Hindlimb muscle (tissue), 1 donor: ENCODE measurements at places on chromosomes 6 and 20. TPM values are rescaled to one million over a fixed set of nuclear protein-coding genes. Genes with fewer than 3 reads are reported as not detected.

PLAGL2 gene
- polyA plus RNA-seq, result 11.5 TPM

- DNase-seq, result no peak
Observed at GRCh38 chr20:33837096-33837830, 26.1 kb downstream of the CHMP4B start.

PMEPA1 gene
- polyA plus RNA-seq, result 31.7 TPM

EEF1A2 gene
- 1,012 TPM for polyA plus RNA-seq

HTR1B gene
- not detected for polyA plus RNA-seq

DNA sequence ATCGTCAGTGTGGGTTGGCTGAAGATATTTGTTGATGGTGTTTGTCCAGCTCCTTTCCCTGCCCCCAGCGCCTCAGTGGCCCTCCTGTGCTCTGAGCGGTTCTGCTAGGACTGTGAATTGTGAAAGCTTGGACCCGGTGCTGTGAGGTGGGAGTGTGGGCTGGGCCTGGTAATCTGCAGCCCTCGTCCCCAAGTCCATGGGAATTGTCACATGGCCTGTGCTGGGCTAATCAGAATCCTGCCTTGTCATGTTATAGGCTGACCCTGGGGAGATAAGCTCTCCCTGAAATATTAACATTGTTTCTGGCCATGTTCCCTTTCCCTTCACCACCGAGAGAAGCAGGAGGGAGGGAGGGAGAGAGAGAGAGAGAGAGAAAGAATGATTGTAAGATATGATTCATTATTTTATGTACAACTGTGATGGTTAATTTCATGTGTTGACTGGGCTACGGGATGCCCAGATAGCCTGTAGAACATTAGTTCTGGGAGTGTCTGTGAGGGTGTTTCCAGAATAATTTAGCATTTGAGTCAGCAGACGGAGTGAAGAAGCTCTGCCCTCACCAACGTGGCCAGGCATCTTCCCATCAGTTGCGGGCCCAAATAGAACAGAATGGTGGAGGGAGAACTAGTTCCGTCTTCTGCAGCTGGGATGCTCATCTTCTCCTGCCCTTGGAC is 62.4 kb downstream of the TFAP2C start:
- DNase-seq, result no peak

- no peak for DNase-seq
Observed at GRCh38 chr20:16135630-16136029, 437.6 kb downstream of the KIF16B start.

DNA sequence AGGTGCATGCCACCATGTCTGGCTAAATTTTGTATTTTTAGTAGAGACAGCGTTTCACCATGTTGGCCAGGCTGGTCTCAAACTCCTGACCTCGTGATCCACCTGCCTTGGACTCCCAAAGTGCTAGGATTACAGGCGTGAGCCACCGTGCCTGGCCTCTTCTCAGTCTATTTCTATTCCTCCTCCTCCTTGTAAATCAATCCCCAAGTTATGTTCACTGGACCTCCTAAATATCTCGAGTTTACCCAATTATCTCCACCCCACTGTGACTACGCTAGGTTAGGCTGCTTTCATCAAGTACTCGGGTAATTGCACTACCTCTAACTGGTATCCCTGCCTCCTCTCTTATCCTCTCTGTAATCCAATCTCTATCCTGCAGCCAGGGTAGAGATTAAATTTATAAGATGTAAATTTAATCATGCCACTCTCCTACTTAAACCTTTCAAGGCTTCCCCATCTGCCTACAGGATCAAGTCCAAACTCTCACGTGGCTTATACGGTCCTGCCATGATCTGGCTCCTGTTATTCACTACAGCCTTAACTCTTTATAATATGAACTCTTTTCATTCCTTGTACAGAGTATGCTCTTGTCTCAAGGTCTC is 837 bp upstream of the MAD2L1BP start:
- DNase-seq, result no peak

- no peak for DNase-seq
Observed at GRCh38 chr20:20369250-20370093, 1.6 kb downstream of the INSM1 start.

CGA gene
- polyA plus RNA-seq, result 0.54 TPM

C20orf144 gene
- polyA plus RNA-seq, result 0.12 TPM

SLC22A7 gene
- polyA plus RNA-seq, result not detected

- DNase-seq, result no peak
Observed at GRCh38 chr20:51190783-51191180, 167.9 kb upstream of the KCNG1 start.

DNA sequence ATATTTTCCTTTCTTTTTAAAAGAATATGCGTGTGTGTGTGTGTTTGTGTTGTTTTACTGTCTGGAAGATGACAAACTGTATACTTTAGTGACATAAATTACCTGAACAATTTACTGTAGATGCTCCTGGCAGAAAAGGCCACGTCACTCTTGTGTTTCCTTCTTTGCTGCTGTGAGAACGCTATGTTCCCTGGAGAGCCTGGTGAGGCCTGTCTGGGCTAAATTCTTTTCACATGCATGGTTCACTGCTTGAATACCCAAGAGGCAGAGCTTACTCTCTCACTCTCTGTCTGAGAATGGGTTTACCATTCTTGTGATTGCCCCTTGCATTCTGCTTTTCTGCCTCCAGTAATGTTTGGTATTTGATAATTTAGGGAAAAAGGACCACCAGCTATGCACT is 64.3 kb downstream of the EDN1 start:
- no peak for DNase-seq

DNA sequence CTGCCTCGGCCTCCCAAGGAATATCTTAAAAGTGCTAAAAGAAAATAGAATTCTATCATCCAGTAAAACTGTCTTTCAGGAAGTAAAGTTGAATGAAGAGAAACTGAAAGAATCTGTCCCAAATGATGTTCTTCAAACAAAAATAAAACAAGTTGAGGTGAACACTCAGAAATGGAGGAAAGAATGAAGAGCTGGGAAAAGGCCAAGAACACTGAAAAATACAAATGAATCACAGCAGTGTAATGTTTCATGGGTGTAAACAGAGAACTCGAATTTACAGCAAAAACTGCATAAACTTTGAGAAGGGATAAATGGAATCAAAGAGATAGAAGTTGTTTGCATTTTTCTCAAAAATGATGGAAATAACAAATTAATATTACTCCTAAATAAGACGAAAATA is 317.3 kb downstream of the TAF4 start:
- no peak for DNase-seq

ZBTB24 gene
- polyA plus RNA-seq, result 4.9 TPM

DNA sequence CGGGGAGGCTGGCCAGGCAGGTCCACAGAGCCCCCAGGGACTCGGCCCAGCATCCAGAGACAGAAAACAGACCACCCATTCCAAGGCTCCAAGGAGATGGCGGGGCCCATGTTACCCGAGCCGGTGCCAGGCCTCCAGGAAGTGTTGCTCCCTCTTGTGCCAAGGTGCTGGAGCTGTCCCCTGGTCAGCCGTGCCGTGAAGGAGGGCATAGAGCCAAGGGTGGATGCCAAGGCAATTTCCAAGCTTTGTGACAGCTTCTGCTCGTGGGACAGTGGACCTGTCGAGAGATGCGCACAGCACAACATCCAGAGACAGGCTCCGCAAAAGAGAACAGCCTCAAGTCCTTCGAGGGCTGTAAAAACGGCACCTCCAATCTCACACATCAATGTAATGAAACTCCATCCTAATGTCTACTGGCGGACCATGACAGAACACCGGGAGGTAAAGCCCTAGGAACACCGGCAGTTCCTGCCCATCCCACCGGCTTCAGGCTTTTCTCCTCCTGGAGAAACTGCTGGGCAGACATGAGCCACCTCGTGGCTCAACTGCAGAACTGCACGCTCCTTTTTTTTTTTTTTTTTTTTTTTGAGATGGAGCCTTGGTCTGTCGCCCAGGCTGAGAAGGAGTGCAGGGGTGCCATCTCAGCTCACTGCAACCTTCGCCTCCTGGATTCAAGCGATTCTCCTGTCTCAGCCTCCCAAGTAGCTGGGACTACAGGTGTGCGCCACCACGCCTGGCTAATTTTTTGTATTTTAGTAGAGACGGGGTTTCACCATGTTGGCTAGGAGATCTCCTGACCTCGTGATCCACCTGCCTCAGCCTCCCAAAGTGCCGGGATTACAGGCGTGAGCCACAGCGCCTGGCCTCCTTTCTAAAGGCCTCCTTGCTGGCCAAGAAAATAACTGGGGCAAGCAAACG is 30.9 kb upstream of the AVP start:
- DNase-seq, result peak; percentile 51

- DNase-seq, result no peak
Observed at GRCh38 chr6:99186417-99186816, 163.1 kb downstream of the FAXC start.

GRCh38 chr6:13763740-13764381 is 50.5 kb downstream of the MCUR1 start:
- no peak for DNase-seq

- no peak for DNase-seq
Observed at GRCh38 chr6:39378960-39379425, 56.5 kb upstream of the KCNK16 start.

DNA sequence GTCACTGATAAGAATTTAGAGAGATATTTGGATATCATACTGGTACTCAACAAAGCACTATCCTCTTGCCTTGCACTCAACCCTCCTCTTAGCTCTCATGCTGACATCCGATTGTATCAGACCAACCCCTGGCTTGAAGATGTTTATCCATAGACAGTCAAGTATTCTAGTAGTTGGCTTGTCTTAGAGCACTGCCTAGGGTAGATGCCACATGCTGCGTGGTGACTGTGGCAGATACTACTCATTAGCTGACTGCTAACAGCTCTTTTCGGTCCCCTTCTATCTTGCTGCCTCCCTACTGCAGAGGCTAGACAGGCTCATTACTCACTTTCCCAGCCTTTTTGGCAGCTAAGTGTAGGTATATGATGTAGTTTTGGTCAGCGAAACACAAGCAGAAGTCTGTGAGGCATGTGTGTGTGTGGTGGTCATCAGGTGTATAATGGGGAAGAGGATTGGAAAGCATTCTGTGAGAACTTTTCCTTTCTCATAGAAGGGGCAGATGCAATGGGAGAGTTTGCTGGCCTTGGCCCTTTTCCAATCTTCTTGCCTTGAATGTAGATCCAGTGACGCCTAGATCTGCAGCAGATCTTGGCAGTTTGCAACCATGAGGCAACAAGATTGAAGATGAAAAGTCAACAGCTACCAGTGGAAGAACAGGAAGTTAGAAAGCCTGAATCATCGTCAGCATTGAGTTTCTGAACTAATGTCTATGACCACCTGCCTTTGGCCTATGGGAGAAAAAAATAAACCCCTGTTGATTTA is 4.4 kb upstream of the IFNGR1 start:
- DNase-seq, result no peak

SEMG1 gene
- not detected for polyA plus RNA-seq

CST3 gene
- polyA plus RNA-seq, result 118 TPM

DNA sequence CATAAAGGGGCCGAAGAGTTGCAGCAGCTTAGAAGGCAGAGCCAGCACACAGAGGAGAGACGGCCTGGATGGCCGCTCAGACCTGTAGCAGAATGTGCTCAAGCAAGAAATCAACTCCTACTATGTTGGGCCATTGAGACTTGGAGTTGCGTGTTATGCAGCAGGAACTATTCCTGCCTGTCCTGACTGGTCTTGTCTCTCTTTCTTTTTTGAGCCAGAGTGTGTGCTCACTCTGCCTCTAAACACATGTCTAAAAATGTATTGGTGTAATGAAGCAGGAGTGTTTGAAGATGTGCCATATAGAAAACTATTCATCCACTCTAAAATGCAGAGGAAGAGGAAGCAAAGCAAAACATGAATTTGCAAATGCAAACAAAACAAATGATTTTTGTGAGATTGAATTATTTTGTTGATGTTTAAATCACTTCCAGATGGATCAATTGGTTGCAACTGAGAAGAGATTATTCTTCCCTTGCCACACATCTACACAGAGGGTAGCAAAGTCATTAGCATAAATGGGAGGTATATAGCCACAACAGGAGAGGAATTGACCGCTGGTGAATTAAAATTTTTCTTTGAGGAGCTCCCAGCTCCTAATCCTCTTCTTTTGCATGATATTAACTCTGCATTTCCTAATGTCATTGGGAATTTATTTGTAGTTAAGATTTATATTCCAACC is 20.4 kb upstream of the SYNJ2 start:
- DNase-seq, result no peak

GRCh38 chr6:46234156-46234556 is 63.4 kb upstream of the ENPP5 start:
- DNase-seq, result peak; percentile 39

GRCh38 chr20:4951299-4951698 is 50.0 kb downstream of the SLC23A2 start:
- DNase-seq, result peak; percentile 63

DNA sequence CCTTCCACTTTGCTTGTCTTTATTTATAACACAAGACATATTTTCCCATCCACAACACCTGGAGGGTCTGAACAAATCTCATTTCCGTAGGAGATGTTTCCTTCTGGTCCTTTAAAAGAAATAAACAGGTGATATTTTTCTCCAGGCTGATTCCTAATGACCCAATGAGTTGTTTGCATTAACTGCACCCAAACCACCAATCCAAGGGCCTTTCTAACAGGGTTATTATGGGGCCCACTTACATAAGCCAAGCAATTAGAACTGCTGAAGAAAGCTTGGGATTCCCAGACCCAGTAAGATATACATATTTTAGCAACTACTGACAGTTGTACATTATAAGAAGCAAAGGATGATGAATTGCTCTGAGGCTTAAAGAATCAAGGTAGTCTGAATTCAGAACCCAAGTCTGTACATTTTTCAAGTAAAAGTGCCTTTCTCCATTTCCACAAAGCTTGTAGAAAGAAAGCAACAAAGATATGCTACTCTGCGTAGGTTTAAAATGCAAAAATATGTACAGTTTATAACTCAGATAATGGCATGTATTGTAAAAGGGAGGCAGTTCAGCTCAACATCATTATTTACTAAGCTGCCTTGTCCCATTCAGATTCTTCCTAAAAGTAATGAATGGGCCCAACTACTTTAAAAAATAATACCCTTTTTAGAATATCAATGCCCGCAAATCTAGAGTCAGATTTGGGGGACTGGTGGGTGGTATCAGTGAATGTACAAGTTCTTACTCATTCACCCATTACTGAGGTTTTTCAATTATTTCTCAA is 120.0 kb downstream of the DST start:
- no peak for DNase-seq

GRCh38 chr6:144762469-144762868 is 477.3 kb downstream of the UTRN start:
- no peak for DNase-seq

GRCh38 chr20:33990075-33990474 is 3.6 kb upstream of the RALY start:
- DNase-seq, result no peak

GRCh38 chr6:36852481-36853147 is 13.4 kb upstream of the CPNE5 start:
- no peak for DNase-seq

DNA sequence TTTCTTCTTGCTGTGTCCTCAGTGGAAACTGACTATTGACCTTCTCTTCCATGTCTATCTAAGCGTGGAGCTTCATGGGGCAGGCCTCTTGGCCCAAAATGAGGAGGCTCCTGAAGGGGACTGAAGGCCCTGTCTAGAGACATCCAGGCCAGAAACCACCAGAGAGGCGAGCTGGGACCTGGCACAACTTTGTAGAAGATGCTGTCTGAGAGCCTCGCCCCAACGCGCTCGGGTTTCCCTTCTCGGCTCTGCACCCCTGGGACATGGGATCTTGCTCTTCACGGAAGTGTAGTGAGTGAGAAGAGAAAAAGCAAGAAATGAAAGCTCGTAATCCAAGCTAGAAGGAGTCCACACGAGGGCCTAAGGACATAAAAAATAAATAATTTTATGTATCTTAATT is 96.8 kb downstream of the GMPR start:
- no peak for DNase-seq

GRCh38 chr6:63597141-63598048 is 25.1 kb downstream of the LOC128125822 start:
- no peak for DNase-seq
